Right renal pelvis (tissue), 4 donors: ENCODE measurements at places on chromosomes 12 and 14. TPM values are rescaled to one million over a fixed set of nuclear protein-coding genes. Genes with fewer than 3 reads are reported as not detected.

DNA sequence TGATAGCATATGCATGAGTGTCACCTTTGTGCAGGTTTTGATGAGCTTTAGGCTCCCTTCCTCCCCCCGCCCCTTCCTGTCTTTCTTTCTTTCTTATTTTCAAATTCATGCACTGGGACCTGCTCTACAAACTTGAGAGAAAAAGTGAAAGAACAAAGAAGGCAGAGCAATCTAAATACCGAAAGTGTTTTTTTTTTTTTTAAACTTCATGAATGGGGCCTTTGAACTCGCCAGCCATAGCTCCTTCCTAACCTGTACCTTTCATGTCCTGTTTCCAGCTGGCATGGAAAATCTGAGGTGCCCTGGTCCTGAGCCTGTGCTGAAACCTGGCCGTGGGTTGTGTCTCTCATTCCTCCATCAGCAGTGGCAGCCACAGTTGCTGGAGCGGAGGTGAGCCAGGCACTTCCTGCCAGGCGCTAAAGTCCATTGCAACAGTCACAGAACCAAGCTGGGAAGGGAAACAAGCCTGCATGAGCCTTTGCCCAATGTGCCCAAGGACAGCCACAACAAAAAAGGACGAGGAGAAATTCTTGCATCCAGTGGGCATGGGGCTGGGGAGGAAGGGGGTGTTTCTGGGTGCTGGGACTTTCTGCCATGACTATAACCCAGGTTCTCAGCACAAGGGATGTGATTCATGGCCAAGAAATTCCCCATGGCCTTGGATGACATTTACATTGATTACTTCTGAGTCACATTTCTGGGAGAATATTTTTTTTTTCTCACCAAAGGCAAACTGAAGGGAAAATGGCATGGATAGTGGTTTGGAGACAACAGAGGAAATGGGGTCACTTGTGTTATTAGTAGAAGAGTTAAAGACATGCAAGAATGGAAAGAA lies 102.7 kb downstream of the TMEM30B start:
- DNase-seq = no peak

DNA sequence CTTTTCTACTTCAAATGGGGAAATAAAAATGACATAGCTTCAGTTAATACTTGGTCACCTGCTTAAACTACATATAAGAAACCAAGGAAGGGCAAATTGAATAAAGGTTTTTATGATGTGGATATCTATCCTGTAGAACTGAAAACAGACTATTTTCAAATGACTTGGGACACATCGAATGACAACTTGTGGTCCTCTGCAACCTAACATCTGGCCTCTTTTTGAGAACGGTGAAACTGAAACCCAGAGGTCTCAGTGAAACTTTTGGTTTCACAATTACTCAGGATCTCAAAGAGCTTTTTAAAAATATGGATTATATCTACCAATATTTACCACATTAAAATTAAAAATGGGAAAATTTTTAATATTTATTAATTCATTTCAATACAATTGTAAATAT lies 65.2 kb downstream of the PPP2R5E start:
- no peak for DNase-seq

LRRK2 gene
- polyA plus RNA-seq = 40.6 TPM

GRCh38 chr12:40989785-40990184 lies 198.3 kb upstream of the PDZRN4 start:
- DNase-seq = no peak

- no peak for DNase-seq
Measured at GRCh38 chr12:51389302-51389999, 1.8 kb downstream of the GALNT6 start.

DNA sequence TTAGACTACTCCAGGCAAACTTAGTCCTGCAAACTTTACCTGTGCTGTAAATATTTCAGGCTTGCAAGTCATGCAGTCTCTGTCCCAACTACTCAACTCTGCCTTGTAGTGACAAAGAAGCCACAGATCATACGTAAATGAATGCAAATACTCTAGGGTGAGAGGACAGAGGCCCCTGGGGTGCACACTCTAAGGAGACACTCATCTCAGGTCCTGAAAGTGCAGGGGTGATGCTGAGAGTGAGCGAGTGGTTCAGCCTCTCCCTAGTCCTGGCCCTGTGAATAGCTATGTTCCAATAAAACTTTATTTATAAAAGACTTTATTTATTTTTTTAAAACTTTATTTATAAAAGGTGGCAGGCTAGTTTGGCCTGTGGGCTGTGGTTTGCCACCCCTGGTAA lies 34.9 kb downstream of the HCAR2 start:
- no peak for DNase-seq
